ENCODE measurements at places on chromosomes 2 and 18. TPM values are rescaled to one million over a fixed set of nuclear protein-coding genes. Genes with fewer than 3 reads are reported as not detected.

Gene ZNF385B
- not detected for total RNA-seq

Gene GPR35
- total RNA-seq: 1.2 TPM

Gene MREG
- 3.5 TPM for total RNA-seq

Gene ZNF521
- 23.6 TPM for total RNA-seq

Gene CAPN13
- not detected for total RNA-seq

Gene MATN3
- 2.3 TPM for total RNA-seq
